Activated CD4-positive, alpha-beta T cell treated with anti-CD3 and anti-CD28 coated beads for 36 hours (primary cell): ENCODE measurements at places on chromosomes 5 and 9. TPM values are rescaled to one million over a fixed set of nuclear protein-coding genes. Genes with fewer than 3 reads are reported as not detected.
A peak's percentile ranks its signal among the peaks of the same experiment; 100 is the strongest.

DNA sequence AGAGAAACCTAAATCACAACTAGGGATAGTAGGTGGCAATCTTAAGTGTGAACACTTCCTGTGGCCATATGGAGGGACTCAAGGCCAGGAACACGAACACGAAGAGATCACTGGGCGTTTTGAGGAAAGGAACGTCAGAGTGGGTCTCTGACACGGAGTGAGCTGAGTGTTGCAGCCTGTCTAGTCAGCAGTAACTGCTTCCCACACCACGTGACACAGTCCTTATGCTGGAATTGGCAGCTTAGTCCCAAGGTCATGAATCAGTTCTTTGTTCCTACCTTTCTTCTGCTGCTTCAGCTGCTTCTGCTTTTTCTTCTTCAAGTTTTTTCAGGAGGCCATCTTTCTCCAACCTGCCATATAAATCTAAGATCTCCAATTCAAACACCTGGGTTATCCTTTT lies 18.2 kb downstream of the SPACA9 start:
- peaks cover 5% of the 10 kb centered on the region for H3K4me1 ChIP-seq
- H3K27me3 ChIP-seq = no peaks in the 10 kb centered on the region
- peaks cover 24% of the 10 kb centered on the region for H3K36me3 ChIP-seq
- no peak for DNase-seq
- H3K27ac ChIP-seq = no peak overlapping the region

DNA sequence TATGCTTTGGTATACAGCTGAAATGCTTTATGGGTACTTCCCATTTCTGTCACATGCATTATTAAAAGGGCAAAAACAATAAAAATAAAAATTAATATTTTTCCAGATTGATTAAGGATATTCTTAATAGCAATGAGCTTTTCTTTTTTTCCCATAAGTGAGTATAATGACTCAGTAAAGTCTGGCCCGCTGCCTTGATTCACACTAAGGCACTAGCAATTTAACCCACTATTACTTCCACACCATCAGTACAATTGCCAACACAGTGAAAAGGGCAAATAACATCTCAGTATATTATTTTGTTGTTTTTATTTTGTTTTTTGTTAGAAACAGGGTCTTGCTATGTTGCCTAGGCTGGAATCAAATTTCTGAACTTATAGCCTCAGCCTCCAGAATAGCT lies 150.1 kb downstream of the RNF180 start:
- H3K4me1 ChIP-seq = no peaks in the 10 kb centered on the region
- H3K4me3 ChIP-seq = no peak overlapping the region
- H3K36me3 ChIP-seq = no peaks in the 10 kb centered on the region
- DNase-seq = no peak

GRCh38 chr9:131585375-131585774 lies 40.1 kb downstream of the PRRT1B start:
- H3K4me3 ChIP-seq = no peak overlapping the region
- DNase-seq = peak; percentile 69
- H3K36me3 ChIP-seq = peaks cover 37% of the 10 kb centered on the region
- no peaks in the 10 kb centered on the region for H3K27me3 ChIP-seq
- peaks cover 33% of the 10 kb centered on the region for H3K4me1 ChIP-seq

DNA sequence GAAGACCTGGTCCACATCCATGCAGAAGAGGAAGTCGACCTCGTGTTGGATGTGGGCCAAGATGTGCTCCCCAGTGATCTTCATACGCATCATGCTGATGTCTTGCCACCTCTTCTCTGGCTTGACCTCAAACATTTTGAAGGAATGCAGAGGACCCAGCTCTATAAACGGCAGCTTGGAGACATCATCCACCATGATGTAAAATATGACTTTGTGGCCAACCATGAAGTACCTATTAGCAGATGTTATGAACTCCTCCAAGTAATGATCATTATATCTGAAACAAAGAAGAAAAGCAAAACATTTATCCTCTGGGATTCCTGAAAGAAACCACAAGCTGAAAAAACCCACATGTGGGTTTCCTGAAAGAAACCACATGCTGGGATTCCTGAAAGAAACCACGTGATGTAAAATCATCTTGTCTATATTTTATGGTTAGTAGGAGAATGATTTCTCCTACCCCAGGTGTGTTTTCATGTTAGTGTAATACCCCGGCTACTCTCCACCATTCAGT lies 52.3 kb downstream of the GGTA1 start:
- H3K27ac ChIP-seq = no peak overlapping the region
- H3K36me3 ChIP-seq = no peaks in the 10 kb centered on the region
- no peak for DNase-seq
- peaks cover 8% of the 10 kb centered on the region for H3K4me1 ChIP-seq
- H3K4me3 ChIP-seq = no peak overlapping the region

GRCh38 chr9:92036411-92036746 lies 78.8 kb downstream of the SPTLC1 start:
- H3K4me1 ChIP-seq = no peaks in the 10 kb centered on the region
- DNase-seq = no peak
- H3K36me3 ChIP-seq = peaks cover 51% of the 10 kb centered on the region

GRCh38 chr9:87783180-87783579 lies 57.3 kb downstream of the CTSL start:
- H3K36me3 ChIP-seq = no peaks in the 10 kb centered on the region
- no peak overlapping the region for H3K4me3 ChIP-seq
- H3K27ac ChIP-seq = no peak overlapping the region
- no peaks in the 10 kb centered on the region for H3K27me3 ChIP-seq
- no peak for DNase-seq

- H3K4me1 ChIP-seq = no peaks in the 10 kb centered on the region
- no peak overlapping the region for H3K27ac ChIP-seq
- no peak for DNase-seq
- H3K36me3 ChIP-seq = no peaks in the 10 kb centered on the region
- H3K4me3 ChIP-seq = no peak overlapping the region
Observed at GRCh38 chr5:74459984-74460383, 180.5 kb downstream of the ENC1 start.

- H3K4me1 ChIP-seq = no peaks in the 10 kb centered on the region
- no peak for DNase-seq
- H3K27ac ChIP-seq = no peak overlapping the region
- no peaks in the 10 kb centered on the region for H3K36me3 ChIP-seq
Observed at GRCh38 chr5:9196403-9197227, 349.3 kb downstream of the SEMA5A start.

GRCh38 chr5:170075696-170076095 lies 30.0 kb upstream of the FOXI1 start:
- peaks cover 22% of the 10 kb centered on the region for H3K4me1 ChIP-seq
- DNase-seq = no peak
- H3K4me3 ChIP-seq = no peak overlapping the region
- peaks cover 60% of the 10 kb centered on the region for H3K36me3 ChIP-seq
- no peak overlapping the region for H3K27ac ChIP-seq

DNA sequence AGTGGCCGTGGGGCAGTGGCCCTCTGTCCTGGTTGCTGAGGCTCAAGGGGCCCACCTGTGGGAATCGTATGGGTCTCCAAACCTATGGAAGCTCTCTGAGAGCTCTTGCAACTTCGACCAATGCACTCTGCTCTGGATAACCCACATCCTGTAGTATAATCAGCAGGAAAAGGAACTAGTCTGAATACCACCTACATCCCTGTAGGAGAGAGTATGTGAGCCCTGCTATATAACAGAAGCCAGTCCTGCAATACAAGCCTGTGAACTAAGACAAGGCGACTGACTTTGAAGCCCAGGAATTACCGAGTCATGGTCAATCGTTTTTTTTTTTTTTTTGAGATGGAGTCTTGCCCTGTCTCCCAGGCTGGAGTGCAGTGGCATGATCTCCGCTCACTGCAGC lies 29.8 kb upstream of the BICD2 start:
- DNase-seq = no peak
- H3K27me3 ChIP-seq = peaks cover 12% of the 10 kb centered on the region
- no peak overlapping the region for H3K27ac ChIP-seq
- no peak overlapping the region for H3K4me3 ChIP-seq
- peaks cover 9% of the 10 kb centered on the region for H3K4me1 ChIP-seq

DNA sequence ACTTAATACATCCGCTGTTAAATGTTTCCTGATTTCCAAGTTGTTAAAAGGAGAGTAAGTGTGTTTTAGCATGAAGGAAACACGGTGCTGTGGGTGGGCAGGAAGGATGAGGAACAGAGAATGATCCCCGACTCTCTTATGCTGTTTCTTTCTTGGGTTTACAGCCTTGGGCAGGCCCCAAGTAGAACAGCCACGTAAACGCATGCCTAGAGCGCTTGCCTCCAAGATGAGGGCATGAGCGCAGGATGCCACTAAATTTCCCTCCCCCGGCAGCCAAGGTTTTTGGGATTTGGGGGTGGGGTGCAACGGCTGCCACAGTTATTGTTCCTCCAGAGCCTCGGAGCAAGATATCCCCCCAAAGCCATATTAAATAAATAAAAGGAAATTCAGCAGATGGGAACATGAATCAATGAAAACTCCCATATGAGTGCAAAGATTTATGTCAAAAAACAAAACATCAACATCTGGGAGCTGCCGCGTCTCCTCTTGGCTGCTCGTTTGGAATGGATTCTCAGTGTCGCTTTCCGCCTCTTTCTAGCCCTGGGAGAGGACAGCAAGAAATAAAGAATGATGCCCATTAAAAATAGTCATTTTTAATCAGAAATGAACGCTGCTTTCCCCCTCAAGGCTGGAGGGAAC lies 10.0 kb upstream of the DELE1 start:
- no peak overlapping the region for H3K4me3 ChIP-seq
- H3K4me1 ChIP-seq = peaks cover 10% of the 10 kb centered on the region
- no peak overlapping the region for H3K27ac ChIP-seq
- H3K27me3 ChIP-seq = peaks cover 26% of the 10 kb centered on the region
- no peaks in the 10 kb centered on the region for H3K36me3 ChIP-seq
- no peak for DNase-seq

- peaks cover 62% of the 10 kb centered on the region for H3K27me3 ChIP-seq
- no peaks in the 10 kb centered on the region for H3K36me3 ChIP-seq
- peaks cover 3% of the 10 kb centered on the region for H3K4me1 ChIP-seq
- H3K27ac ChIP-seq = no peak within 1 kb of the TSS
Observed at GRCh38 chr9:90642570-90643539, at the start of gene DIRAS2. Gene DIRAS2 (minus strand): TSS chr9:90642824. CDS start chr9:90613827, 28,997 bp downstream.

DNA sequence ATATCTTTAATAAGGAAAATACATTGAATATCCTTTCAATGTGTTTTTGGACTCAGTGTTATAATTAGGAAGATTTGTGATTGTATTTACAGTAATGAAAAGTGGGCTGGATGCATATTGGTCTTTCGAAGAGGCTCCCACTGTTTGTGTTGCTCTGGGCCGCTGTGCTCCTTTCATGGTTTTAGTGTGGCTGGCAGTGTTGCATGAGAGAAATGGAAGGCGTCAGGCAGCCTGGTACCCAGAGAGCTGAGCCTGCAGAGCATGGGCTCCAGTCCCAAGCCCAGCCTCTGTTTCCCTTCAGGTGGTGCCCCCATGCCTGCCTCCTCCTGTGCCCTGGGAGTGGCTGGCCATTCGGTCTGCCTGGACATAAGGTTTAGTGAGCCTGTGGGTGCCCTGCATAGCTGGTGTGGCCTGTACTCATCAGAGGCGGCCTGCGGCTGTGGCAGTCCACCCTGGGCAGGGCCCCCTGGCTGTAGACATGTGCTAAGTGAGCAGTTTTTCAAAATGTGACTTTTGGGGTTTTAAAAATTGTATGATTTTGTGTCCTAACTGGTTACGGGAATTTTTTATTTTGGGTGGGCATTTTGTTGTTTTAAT lies 27.4 kb upstream of the FAM120AOS start:
- peaks cover 42% of the 10 kb centered on the region for H3K36me3 ChIP-seq
- no peaks in the 10 kb centered on the region for H3K27me3 ChIP-seq
- DNase-seq = no peak
- no peak overlapping the region for H3K27ac ChIP-seq

DNA sequence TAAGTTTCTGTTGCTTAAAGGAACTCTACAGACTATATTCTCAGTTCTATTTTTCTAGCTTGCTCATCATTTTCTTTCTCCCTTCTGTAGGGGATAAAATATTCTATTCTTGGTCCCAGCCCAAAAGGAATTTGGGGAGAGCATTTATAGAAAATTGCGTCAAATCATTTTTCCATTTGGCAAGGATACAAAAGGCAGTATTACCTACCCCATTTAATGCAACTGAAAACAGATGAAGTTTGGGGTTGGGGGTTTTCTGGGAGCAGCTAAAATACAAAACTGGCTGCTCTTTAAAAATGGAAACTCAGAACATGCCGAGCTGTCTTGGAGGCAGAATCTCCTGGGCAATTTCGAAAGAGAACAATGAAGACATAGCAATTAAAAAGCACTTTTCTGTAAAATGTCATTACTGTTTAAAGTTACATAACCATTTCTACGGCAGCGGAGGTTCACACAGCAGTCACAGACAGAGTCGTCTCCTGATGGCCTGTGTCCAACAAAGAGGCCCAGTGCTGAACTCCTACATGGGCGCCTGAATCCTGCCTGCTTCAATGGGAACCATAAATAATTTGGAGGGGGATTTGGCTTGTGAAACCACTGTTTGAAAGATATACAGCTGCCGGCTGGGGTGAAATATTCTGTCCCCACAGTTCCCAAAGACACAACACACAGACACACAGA lies 152.4 kb downstream of the BRINP1 start:
- H3K27ac ChIP-seq = no peak overlapping the region
- H3K4me1 ChIP-seq = no peaks in the 10 kb centered on the region
- no peaks in the 10 kb centered on the region for H3K36me3 ChIP-seq
- H3K4me3 ChIP-seq = no peak overlapping the region
- H3K27me3 ChIP-seq = no peaks in the 10 kb centered on the region

GRCh38 chr9:88766778-88767503 lies 224.3 kb upstream of the S1PR3 start:
- no peak for DNase-seq
- peaks cover 4% of the 10 kb centered on the region for H3K4me1 ChIP-seq
- H3K4me3 ChIP-seq = no peak overlapping the region
- H3K27me3 ChIP-seq = peaks cover 7% of the 10 kb centered on the region
- H3K27ac ChIP-seq = no peak overlapping the region
- H3K36me3 ChIP-seq = no peaks in the 10 kb centered on the region

- H3K4me3 ChIP-seq = no peak overlapping the region
- no peaks in the 10 kb centered on the region for H3K36me3 ChIP-seq
- no peak for DNase-seq
- no peak overlapping the region for H3K27ac ChIP-seq
- H3K4me1 ChIP-seq = peaks cover 3% of the 10 kb centered on the region
- no peaks in the 10 kb centered on the region for H3K27me3 ChIP-seq
Observed at GRCh38 chr5:55621229-55621628, 86.5 kb upstream of the PLPP1 start.

DNA sequence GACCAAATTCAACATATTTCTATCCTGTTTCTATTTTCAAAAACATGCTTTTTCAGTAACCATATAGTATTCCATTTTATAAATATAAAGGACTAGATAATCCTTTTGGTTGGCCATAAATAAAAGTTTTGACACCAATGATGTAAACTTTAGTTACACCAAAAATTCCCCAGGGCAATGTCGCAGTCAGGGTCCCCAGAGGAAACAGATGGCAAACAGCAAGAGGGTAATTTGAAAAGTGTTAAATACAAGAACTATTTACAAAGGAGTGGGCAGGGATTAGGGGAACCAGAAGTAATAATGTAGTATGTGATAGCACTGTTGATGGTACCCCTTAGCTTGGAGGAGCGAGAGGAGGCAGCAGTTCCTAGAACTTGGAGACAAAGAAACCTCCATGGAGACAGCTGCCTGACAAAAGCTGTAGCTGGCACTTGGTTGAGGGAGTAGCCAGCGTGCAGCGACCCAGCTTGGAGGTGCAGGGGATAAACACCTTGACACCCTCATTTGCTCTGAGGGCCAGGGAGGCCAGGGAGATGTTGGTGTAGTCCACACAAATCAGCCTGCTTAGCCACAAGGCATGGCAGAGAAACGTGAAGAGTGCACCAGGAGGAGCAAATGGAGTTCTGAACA lies 18.3 kb upstream of the MSANTD3 start:
- H3K27me3 ChIP-seq = peaks cover 12% of the 10 kb centered on the region
- H3K36me3 ChIP-seq = no peaks in the 10 kb centered on the region
- no peak overlapping the region for H3K27ac ChIP-seq
- no peak overlapping the region for H3K4me3 ChIP-seq

Gene DOCK8
- 100 TPM for total RNA-seq

Gene LCN15
- not detected for total RNA-seq

Gene C9orf50
- total RNA-seq = not detected

Gene TLX3
- not detected for total RNA-seq

Gene SPINK1
- not detected for total RNA-seq

Gene EGFL7
- 1.2 TPM for total RNA-seq

Gene IFNE
- total RNA-seq = not detected

Gene PCDHGA9
- not detected for total RNA-seq
